ENCODE measurements at places on chromosomes 5 and 9.
A peak's percentile ranks its signal among the peaks of the same experiment; 100 is the strongest.

- peak; percentile 30 for DNase-seq
Measured at GRCh38 chr9:105425816-105426433, 21.9 kb upstream of the FSD1L start.

DNA sequence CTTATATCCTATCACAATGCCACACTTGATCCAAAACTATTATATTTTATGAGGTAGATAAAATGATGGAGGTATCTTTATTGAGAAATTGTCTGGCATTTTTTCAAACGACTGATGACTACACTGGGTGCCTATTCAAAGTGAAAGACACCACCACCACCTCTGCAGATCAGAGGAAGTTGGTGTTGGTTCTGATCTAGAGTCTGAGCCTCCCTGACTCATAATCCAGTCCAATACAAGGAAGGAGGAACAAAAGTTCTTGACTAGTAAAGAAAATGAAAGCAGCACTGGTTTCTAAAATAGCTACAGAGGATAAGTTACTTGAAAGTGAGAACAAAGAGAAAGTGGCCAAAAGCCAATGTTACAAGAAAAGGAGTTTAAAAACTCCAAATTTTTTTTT lies 139.9 kb downstream of the RFX3 start:
- DNase-seq, result no peak

GRCh38 chr5:141870871-141871270 lies 7.3 kb downstream of the PCDH1 start:
- no peak for DNase-seq

- DNase-seq, result no peak
Measured at GRCh38 chr5:9615331-9615730, 14.8 kb downstream of the TAS2R1 start.

DNA sequence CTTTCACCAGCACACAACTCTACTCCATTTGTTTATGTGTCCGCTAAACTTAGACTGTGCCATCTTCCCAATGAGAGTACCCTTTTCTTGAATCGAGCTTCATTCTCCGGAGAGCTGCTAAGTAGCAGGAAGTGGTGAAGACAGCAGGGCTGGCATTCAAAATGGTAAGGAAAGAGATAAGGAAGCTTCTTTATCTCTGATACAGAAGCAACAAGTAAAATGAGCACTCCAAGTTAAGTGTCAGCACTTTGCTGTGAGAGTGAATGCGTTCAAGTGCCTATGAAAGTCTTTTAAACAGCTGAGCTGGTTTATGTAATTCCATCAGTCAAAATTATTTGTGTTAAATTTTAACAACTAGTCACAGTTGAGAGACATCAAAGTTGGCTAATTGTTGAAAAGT lies 386.8 kb upstream of the PTPRD start:
- DNase-seq, result no peak

DNA sequence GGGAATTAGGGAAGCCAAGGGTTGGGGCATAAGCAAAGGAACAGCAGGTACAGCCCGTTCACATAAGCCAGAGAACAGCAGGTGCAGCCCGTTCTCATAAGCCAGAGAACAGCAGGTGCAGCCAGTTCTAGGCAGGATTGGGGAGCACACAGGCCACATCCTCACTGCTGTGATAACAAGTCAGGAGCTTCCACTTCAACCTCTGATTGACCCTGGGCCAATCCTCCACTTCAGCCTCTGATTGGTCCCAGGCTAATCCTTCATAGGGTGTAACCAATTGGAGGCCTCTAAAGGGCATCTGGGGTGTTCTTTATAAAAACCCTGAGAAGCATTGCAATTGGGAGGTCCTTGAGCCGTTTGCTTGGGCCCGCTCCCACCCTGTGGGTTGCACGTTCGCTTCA lies 27.5 kb downstream of the CEL start:
- DNase-seq, result no peak
